ENCODE measurements at places on chromosomes 5 and 9.
A peak's percentile ranks its signal among the peaks of the same experiment; 100 is the strongest.

DNA sequence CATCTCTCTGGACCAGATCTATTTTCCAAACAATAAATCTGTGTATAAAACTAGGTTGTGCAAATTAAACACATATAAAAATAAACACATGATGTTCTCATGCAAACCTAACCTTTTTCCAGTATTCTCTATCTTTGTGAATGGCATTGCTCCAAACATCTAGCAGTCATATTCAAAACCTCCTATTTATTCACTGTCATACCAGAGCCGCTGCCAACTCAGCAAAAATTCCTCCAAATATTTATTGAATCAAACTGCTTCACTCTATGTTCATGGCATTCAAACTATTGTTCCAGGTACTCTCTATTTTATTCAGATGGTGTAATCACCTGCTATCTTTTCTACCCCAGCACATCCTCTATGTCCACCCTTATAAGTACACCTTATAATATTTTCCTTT, 652.1 kb upstream of the RIOK2 start:
- no peak for DNase-seq

DNA sequence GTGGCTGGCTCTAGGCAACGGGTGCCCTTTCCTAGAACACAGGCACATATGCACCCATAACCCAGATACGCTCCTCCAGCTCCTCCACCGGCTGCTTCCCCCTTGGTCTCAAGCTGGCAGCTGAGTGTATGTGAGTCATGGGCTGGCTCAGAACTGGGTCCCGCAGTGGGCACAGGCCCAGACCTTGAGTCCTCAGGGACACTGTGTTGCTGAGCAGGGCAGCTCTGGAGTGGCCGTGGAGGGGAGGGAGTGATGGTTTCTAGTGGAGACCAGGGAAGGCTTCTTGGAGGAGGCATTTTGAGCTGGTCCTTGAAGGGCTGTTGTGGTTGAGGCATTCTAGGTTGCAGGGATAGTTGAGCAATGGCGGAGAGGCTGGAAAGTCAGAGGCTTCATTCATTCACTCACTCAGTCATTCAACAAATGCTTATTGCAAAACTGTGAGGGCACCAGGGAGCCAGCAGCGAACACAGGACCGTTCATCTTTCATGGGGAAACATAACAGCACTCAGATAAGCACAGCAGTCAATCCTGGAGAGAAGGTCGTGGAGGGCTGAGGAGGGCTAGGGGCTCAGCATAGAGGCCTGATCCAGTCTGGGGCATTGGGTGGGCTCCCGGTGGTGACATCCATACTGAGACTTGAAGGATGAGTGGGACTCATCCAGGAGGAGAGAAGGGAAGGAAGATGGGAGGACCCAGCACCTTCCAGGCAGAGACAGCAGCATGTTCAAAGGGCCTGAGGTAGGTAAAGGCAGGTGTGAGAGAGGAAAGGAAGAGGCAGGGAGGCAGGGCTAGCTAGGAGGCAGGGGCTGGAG, 2.4 kb downstream of the BBLN start:
- peak; percentile 50 for DNase-seq

DNA sequence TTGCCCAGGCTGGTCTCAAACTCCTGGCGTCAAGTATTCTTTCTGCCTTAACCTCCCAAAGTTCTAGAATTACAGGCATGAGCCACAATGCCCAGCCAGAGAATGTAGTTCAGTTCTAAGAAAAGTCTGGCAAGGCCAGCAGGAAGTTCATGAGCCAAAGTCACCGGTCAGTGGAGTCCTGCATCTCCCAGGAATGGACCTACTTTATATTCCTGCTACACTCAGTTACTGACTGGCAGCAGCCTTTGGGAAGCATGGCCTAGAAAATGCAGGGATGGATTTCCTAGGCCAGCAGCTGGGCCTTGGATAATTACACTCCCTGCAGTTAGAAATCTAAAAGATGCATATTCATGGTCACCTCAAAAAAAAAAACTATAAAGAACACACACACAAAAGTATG, 135.7 kb downstream of the CAAP1 start:
- DNase-seq, result no peak

DNA sequence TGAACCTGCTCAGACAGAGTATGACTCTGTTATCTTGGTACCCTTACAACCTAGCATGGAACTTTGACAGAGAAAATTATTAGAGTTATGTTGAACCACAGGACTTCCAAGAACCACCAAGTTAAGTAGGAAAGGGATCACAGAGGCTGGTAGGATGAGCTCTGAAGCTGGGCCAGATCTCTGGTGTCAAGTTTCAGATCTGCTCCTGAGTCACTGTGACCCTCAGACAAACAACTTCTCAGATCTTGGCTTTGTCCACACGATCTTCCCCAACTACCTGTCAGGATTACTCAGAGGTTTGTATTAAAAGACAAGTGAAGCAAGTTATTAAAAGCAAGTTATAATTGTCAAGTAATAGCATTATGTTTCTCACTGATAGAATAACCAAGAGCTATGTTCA, 189.0 kb downstream of the SEC61B start:
- DNase-seq, result peak; percentile 77

DNA sequence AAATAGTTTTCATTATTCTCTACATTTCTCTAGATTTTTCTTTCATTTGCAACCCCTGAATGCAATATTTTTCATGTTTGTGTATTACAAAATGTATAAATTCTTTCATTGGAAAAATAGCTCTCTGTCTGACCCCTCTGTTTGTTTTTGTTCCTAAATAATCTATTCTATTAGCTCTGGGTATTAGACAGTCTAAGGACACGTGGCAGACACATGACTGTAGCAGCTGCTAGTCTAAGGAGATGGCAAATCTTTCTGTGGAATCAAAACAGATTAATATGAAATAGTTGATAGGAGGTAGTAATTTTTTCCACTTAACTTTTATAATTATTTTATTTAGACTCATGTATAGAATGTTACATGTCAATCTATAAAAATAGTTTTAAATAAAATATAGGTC, 21.4 kb upstream of the SPATA9 start:
- no peak for DNase-seq

DNA sequence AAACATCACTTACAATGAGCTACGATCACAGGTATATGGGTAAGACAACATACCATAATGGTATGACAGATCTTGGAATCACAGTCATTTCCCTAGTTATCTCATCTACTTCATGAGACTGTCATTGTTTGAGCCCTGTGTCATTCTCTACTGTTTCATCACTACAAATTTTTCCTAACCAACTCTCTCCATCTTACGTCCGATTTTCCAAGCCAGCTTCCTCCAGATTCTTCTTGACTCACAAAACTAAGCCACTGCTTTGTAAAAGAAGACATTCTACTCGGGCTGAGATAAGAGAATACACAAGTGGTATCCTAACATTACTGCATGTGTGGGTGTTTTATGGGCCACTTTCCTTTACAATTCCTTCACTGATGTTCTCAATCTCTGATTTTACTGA, 49.6 kb downstream of the SERINC5 start:
- peak; percentile 47 for DNase-seq

DNA sequence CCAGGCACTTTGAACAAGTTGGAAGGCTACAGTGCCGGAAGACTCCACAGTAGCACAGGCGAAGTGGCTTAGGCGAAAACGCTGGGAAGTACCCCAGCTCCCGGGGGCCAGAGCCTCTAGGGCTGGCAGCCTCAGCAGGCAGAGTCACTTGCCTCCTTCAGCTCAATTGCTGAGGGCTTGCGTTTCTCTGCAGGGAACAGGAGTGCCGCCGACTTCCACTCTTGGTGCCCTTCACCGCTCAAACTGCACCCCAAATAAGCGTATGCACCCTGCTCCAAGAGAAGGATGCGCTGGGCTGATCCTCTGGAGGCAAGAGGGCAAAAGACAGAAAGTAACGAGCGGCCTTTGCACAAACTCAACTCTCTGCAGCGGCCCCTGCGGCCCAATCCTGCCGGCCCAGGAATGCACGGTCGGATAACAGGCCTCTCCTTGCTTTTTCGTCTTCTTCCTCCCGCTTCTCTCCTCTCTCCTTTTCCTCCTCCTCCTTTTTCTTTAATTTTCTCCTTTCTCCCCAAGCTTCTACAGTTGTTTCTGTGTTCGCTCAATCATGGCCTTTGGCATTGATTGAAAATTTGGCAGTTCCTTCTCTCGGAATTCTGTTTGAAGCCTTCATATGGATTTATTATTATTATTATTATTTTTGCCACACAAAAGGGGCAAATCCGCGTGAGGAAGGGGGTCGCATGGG, 1.1 kb upstream of the S1PR3 start:
- DNase-seq, result no peak

- no peak for DNase-seq
Observed at GRCh38 chr9:20242510-20243189, 379.6 kb downstream of the MLLT3 start.

DNA sequence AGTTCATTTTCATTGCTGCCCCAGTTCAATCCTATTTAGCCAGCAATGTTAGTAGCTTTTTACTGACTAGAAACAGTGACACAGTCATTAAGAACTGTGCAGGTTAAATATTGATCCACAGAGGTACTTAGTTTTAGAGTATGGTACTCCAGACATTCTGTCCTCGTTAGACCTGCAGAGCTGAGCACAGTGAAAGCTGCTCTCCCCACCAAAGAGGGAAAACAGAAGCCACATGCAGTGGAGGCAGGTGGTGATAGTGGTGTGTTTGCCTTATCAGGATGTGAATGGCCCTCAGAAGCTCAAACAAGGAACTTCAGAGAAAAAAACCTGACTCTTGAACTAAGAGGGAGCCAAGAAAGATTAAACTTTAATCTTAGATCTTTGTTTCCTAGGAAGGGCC, 75.5 kb downstream of the UNC13B start:
- DNase-seq, result no peak

DNA sequence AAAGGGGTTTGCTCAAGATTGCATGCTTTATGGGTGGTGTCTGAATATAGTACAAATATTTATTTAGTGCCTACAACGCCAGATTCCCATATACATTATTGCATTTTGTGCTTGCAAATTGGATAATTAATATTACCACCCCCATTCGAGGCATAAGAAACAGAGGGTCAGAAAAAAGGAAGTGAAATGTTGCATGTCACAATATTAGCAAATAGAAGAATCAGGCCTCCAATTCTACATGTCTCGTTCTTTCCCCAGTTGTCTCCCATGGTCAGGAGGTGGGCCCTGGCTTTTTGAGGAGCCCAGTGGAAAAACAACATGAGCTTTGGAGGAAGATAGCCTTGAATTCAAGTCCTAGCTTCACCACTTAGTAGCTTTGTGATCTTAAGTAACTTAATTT, 98.1 kb upstream of the CCDC112 start:
- no peak for DNase-seq

GRCh38 chr9:113480612-113481011, 17.1 kb downstream of the RGS3 start:
- DNase-seq, result no peak
